ENCODE measurements at places on chromosomes 3 and 15.

DNA sequence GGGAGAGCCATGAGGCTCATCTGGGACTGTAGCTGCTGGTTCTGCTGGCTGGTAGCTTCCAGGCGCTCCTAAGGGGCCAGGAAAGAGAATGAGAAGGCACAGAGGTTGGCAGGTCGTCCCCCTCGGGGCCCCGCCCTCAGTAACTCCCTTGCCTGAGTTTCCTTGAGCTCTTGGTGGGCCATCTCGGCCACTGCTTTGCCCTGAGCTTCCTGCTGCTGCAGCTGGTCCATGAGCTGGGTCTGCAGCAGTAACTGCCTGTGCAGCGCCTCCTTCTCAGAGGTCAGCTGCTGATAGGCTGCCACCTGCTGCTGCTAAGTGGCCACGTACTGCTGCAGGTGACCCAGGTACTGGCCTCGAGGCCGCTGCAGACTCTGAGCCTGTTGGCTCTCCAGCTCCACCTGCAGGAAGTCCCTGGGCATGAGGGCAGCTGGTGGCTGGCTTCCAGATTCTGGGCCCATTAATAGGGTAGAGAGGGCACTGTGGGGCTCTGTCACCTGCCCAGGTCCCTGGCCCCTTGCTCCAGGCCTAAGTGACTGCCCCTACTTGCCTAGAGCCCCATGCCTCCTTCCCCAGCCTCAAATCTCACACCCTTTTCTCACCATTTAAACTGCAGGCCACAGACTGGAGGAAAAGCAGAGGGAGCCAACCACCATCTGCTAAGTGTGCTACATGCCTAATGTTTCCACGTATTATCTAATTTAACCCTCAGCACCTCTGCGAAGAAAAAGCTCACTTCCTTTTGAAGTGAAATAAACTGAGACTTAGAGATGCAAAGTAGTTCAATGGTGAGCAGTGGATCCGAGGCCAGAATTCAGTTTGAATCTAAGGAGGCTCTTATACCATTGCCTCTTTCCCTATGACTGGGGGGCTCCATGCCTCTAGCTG, 10.8 kb upstream of the VPS33B start:
- DNase-seq: peak; percentile 70

DNA sequence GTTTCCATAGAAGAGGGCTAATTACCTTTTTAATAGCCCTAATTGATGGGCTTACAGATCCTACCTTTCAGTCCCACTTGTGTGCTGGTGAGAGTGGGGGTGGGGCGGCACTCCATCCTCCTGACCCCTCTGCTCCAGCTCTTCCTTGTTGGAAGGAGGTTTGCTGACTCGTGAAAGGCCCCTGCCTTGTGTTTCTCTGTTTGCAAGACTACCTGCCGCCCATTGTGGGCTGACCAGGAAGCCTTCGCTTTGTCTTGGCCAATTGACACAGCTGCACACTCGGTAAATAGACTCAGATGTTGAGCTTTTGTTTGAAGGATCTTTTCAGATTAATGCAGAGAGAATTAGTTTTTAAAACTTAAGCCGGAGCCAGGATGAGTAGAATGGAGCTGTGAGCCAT, 197.3 kb upstream of the HES1 start:
- no peak for DNase-seq

- DNase-seq: no peak
Measured at GRCh38 chr3:14177580-14178246, 688 bp downstream of the XPC start.

DNA sequence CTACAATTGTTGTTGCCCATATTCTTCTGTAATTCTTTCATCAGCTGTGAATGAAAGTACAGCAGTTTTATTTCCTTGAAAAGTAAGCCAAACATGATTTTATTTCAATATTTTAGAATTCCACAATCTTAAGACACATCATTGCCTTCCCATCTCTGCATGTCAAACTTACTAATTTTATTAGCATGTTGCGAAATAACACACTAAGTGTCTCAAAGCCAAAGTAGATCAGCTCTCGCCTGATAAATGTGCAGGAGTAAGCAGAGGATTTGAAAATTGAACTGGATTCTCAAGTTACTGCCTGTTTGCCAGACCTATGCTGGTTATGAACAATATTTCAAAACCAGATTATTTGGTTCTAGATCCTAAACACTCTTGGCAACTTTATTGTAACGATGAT, 25.7 kb downstream of the TGFBR2 start:
- no peak for DNase-seq

DNA sequence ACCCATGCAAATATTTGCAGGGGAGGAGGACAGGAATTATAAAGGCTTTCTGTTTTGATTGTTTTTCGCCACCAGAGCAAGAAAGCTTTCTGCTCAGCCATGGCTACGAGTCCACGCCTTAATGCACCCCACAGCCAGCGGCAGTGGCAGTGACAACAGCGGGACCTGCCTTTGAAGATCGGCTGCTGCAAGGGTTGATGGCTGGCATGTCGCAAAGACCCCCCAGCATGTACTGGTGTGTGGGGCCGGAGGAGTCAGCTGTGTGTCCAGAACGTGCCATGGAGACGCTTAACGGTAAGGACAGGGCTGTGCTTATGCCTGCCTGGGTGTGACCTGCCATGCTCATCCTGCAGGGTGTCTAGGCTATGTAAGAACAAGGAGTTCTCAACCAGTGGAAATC, 5.3 kb downstream of the LRRK1 start:
- DNase-seq: no peak

DNA sequence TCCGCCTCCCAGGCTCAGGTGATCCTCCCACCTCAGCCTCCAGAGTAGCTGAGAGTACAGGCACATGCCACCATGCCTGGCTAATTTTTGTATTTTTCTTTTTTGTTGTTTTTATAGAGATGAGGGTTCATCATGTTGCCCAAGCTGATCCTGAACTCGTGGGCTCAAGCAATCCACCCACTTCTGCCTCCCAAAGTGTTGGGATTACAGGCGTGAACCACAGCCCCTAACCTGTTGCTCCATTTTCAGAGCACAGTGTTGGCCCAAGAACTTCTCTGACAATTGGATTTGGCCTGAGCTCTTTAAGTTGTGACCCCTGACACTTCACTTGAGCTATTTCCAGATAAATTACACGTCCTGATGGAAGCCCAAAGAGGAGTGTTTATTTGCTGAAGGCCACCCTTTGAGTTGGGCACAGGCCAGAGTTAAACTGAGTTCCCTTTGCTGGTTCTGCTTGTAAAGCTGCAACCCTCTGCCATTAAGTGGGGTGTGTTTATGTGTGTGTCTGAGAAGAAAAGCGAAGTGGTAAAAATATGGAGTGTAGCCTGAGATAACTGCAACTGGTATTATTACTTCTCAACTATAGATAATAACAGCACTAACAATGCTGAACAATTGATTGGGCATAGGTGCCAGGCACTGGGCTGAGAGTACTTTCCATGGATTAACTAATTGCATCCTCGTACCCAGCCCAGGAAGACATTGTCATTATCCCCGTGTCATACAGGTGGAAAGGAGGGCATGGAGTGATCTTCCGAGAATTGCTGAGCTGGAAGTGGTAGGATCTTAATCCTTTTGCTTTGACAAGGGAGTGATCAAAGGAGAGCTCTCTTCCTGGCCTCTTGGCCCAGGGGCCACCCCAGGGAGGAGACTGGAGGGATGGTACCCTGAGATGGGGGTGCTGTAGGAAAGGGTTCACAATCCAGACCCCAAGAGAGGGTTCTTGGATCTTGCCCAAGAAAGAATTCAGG, 91.5 kb upstream of the PROK2 start:
- DNase-seq: no peak

DNA sequence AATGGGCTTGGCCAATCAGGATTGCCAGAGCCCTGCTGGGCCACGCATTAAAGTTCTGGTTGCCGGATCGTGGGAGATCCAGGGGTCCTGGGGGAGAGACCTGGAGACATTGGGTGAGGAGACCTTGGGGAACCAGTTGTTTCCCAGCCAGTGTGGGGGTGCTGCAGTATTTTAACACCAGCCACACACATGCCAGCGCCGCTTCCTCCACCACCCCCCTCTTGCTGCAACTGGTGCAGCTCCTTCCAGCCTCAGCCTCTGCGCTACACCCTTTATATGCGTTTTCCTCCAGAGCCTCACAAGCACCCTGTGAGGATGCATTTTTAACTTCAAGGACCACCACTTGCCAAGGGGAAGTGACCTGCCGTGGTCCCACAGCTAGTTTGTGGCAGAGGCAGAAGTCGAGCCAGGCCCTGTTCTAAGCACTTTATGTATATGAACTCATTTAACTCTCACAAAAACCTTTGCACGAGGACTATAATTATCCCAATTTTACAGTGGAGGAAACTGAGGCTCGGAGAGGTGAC, 29.4 kb upstream of the GRIP2 start:
- DNase-seq: no peak

GRCh38 chr3:179149406-179149867, 1.3 kb downstream of the PIK3CA start:
- peak; percentile 38 for DNase-seq

DNA sequence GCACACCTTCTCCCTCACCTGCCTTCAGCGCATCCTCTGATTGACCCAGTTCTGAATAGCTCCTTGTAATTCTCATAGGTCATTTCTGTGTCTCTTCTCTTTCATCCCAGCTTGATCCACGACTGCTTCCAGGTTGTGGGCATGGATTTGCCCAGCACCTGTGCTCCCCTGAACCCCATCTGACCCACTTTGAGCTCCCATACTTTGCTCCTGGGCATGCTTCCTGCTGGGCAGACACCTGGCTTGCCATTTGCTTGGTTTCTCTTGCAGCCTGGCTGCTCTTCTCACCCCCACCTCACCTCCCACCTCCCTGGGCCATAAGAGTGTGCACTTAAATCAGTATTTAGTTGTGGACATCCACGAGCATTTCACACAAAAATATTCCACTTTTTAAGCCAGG, 635.5 kb downstream of the TBL1XR1 start:
- no peak for DNase-seq

GRCh38 chr15:57697588-57697987, 8.9 kb upstream of the POLR2M start:
- no peak for DNase-seq

GRCh38 chr15:80599359-80599758, 95.8 kb upstream of the ABHD17C start:
- no peak for DNase-seq
